ENCODE measurements at places on chromosomes 1 and 21. TPM values are rescaled to one million over a fixed set of nuclear protein-coding genes. Genes with fewer than 3 reads are reported as not detected.

DNA sequence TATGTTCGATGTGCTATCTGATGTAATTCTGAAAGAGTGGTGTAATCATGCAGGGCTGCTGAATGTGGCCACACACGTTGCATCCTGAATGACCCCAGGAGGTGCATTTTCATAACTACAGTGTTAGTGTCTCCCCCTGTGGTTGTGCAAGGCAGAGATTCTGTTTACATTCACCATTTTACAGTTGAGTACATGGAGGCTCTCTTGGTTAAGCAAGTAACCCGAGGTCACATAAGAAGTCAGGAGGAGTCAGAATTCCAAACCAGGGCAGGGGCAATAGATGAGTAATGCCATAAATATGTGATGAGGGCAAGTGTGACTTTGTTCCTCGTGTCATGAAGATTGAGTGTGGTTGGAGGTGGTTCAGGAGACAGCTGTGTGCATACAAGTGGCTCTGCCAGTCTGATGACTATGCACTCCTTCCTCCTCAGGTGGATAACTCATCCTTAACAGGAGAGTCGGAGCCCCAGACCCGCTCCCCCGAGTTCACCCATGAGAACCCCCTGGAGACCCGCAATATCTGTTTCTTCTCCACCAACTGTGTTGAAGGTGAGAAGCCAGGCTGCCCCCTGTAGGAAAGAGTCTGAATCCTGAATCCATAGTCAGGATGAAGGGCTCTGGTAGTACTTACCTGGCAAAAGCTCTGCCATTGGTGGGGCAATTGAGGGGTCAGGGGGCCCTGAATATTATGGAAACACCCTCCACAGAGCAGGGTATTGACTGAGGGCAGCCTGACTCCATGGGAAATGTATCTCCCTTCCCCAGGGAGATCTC is 9.3 kb downstream of the ATP1A2 start:
- DNase-seq: no peak

DNA sequence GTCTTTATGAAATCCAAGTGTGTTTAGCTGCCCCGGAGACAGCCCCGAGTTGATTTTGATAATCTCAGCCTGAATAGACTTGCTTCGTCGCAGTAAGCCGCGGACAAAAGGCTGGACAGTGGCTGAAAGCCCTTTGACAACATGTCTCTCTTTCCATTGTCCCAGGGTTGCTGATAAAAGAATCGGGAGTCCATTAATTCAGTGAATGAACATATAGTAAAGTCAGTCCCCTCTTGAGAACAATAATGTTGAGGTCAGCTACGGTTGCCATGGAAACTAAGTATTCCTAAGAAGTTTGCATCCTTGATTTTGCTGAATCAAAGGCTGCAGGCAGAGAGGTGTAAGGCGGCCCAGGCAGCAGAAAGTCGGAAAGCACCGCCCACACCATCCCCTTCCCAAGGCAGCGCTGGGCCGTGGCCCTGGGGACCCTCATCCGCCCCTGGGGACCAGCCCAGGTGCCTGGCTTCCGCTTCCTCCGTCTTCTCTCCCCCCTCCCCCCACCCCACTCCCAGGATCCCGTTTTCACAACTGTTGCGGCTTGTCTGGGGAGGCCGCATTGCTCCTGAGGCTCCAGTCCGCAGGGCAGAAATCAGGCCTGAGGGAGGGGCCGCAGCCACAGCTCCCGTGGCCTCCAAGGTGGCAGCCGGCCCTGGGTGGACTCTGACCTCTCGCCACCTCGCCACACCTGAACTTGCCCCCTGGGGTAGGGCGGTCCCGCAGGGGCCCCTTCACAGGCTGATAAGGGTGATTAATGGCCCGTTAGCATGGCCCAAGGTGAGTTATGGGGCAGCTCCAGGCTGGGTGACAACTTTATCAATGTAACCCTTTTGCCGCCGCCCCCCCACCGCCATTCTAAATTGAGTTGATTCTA is 180.9 kb downstream of the PRDM16 start:
- DNase-seq: no peak

GRCh38 chr1:90710579-90711536 is 6.2 kb downstream of the BARHL2 start:
- no peak for DNase-seq

DNA sequence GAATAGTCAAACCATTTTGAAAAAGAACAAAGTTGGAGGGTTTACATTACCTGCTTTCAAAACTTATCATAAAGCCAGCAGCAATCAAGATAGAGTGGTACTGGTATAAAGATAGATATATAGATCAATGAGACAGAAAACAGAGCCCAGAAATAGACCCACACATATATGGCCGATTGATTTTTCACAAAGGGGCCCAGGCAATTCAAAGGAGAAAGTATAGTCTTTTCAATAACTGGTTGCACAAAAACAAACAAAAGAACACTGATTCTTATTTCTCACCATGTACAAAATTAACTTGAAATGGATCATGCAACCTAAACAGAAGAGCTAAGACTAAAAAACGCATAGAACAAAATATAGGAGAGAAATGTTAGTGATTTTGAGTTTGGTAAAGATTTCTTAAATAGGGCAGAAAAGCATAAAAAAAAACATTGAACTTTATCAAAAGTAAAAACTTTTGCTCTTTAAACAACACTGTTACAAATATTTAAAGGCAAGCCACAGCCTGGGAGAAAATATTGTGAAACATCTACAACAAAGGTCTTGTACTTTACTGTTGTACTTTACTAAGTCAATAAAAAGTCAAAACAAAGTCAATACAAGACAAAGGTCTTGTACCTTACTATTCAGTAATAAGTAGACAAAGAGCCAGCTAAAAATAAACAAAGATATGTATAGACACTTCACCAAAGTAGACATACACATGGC is 50.2 kb downstream of the ST3GAL3 start:
- no peak for DNase-seq

DNA sequence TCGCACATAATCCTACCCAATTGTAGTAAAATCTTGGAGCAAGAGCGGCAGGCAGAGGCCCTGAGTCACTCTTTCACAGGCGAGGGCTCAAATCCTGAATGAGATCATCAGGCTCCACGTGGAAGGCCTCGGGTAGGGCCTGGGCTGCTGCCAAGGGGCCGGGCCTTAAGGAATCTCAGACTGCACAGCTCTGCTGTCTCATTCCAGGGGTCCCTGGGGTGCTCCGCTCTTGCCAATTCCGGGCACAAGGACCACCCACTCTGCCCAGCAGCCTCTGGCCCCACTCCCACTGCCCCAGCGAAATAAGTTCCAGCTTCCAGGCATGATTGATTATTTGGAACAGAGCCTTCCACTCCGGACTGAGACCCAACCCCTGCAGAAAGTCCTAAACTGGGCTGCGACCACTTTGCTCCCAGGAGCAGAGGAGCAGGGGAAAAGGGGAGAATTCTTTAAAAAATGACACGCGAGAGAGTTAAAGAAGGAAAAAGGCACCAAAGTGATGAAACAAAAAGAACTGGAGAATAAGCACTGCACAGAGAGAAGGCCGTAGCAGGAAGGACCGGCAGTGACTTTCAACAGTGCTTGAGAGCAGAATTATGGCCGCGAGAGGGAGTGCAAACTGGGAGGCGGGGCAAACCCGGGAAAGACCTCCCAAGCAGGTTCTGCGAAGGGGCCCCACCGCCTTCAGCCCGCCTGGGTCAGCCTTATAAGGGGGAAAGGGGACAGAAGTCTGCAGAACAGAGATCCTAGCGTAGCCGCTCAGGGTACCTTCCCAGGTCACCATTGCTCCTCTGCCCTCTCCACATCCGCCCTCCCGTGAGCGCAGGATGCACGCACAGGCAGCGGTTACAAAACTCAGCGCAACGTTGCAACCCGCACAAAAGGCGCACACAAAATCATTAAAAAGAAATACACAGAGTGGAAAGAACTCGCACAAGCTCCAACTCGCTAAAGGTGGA is 2.0 kb downstream of the ADAMTS1 start:
- peak; percentile 85 for DNase-seq

DNA sequence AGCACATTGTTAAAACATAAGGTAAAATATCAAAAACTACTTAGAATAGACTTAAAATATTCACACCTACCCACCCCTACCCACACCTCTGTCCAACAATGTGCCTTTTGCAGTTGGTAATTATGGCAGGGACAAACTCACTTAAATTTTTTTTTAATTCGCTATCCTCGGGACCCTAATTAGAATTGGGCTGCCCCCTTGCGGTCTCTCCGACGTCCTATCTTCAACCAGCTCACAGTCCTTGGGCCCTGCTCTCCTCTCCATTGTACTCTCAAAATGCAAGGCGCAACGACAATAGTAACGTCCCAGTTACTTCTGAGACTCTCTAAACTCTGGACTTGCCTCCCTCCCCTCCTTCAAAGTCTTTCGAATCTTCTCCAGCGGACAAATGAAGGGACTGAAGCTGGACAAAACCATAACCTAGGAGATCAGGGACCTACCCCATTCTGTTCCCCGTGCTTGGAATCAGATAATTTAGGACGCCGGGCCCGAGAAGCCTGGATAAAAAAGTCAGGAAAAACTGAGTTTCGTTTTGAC is 1.1 kb upstream of the CIART start:
- DNase-seq: no peak

GRCh38 chr1:41812453-41812852 is 106.3 kb downstream of the HIVEP3 start:
- DNase-seq: no peak

GRCh38 chr21:41460578-41461527 is 34.8 kb downstream of the MX1 start:
- peak; percentile 38 for DNase-seq

Gene TAL1
- 4.9 TPM for polyA plus RNA-seq

Gene UTS2
- 0.28 TPM for polyA plus RNA-seq

Gene KHDC4
- polyA plus RNA-seq: 50.1 TPM

Measured in right renal pelvis (tissue), 4 donors.